ENCODE measurements at places on chromosomes 16 and 17.

- H3K36me3 ChIP-seq, result peaks cover 6% of the 10 kb centered on the region
- peak overlapping the region; percentile 77 for H3K27ac ChIP-seq
- DNase-seq, result peak; percentile 48
- H3K4me3 ChIP-seq, result no peak overlapping the region
Measured at GRCh38 chr17:18919963-18920362, 32.0 kb upstream of the SLC5A10 start.

GRCh38 chr16:77816293-77816692 is 27.9 kb downstream of the VAT1L start:
- no peak overlapping the region for H3K4me3 ChIP-seq
- no peak for DNase-seq
- no peaks in the 10 kb centered on the region for H3K36me3 ChIP-seq
- no peak overlapping the region for H3K27ac ChIP-seq

DNA sequence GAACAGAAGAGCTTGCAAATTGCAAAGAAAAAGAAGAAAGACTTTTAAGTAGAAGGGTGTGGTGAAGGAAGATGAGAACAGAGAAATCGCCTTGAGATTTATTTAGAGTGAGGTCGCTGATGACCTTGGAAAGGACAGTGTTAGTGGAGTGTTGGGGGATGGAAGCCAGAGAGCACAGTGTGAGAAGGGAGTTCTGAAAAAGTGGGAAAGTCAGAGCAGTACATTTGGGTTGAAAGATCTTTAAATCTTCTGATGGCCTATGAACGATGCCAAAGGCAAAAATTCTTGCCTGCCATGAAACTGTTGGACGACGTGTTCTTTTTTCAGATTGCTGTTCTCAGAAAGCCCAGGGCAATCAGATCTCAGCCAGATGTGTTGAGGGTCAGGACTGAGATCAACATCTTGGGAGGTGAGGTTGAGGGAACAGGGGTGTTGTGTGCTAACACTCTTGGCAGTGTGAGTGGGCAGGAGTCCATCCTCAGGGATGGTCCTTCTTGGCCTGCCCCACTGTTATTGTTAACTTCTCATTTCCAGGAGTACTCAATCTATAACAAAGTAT is 330.1 kb downstream of the MAP2K6 start:
- H3K4me3 ChIP-seq, result no peak overlapping the region
- no peaks in the 10 kb centered on the region for H3K27me3 ChIP-seq
- no peaks in the 10 kb centered on the region for H3K4me1 ChIP-seq
- no peak overlapping the region for H3K27ac ChIP-seq
- no peaks in the 10 kb centered on the region for H3K36me3 ChIP-seq
- DNase-seq, result no peak

GRCh38 chr16:324451-325334 is 27.8 kb downstream of the AXIN1 start:
- H3K27ac ChIP-seq, result peak overlapping the region; percentile 94
- no peak overlapping the region for H3K4me3 ChIP-seq
- H3K36me3 ChIP-seq, result no peaks in the 10 kb centered on the region
- H3K4me1 ChIP-seq, result peaks cover 37% of the 10 kb centered on the region
- DNase-seq, result peak; percentile 42
- no peaks in the 10 kb centered on the region for H3K27me3 ChIP-seq

GRCh38 chr17:11898526-11899235 is 98.6 kb downstream of the ZNF18 start:
- H3K36me3 ChIP-seq, result no peaks in the 10 kb centered on the region
- H3K4me3 ChIP-seq, result no peak overlapping the region
- no peak overlapping the region for H3K27ac ChIP-seq
